ENCODE measurements at places on chromosomes 16 and 17.

DNA sequence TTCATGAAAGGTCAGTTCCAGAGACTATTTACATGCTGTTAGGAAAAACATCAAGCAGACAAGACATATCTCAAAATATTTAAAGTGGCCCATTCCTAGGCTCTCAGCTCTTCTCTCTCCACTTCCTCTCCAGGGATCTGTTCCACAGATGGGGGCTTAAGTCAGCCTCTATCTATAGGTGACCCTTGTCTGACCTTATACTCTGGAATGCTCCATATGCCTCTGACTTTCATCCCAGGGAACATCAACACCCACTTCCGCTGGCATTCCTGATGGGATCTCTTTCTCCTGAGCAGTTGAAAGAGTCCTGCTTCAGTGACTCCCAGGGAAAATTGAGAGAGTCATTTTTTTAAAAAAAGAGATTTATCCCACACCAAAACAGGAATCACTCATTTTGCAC is 11.5 kb upstream of the WIPI1 start:
- DNase-seq: no peak

GRCh38 chr16:73846356-73846755 is 450.3 kb upstream of the PSMD7 start:
- DNase-seq: no peak

DNA sequence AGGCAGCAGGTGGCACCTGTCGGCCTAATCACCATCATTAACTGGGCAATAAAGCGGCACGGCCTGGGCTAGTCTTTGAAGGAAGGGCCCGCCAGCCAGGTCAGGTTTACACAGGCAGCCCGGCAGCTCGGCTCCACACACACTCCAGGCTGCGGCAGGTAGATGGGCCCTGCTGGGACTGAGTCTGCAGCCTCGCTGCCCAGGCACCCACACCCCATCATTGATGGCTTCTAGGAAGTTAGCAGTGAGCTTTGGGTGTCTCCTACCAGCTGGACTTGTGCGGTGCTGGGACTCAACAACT is 6.8 kb upstream of the FOXN1 start:
- DNase-seq: no peak

DNA sequence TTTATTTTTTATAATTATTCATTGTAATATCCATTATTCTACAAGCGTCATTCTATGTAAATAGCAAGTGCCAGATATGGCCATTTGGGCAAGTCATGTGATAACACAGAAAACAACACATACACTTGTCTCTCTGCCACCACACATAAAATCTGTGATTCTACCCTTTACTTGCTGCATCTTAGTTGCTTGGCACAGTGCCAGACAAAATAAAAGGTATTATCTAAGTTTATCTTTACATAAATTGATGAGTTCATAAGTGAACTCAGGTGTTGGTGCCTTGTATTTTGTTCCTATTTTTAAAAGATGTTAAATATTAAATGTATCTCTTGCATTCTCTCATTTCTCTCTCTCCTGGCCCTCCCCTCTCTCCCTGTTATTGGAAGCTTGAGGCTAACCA is 1458.7 kb downstream of the CDH11 start:
- no peak for DNase-seq

- no peak for DNase-seq
These were observed 61.6 kb downstream of the PITPNC1 start for GRCh38 chr17:67438667-67439066.

- no peak for DNase-seq
These were observed 770 bp upstream of the MYH3 start for GRCh38 chr17:10657879-10658278.

GRCh38 chr17:75087558-75088453 is at the start of gene SLC16A5:
Gene SLC16A5 (plus strand): TSS chr17:75087954. CDS start chr17:75093637, 5,683 bp downstream.
- DNase-seq: no peak

GRCh38 chr16:86471896-86472295 is 38.4 kb upstream of the FOXF1 start:
- DNase-seq: no peak

GRCh38 chr16:87150262-87150661 is 166.9 kb downstream of the C16orf95 start:
- no peak for DNase-seq

GRCh38 chr17:16927641-16928321 is 44.1 kb downstream of the TNFRSF13B start:
- DNase-seq: no peak

DNA sequence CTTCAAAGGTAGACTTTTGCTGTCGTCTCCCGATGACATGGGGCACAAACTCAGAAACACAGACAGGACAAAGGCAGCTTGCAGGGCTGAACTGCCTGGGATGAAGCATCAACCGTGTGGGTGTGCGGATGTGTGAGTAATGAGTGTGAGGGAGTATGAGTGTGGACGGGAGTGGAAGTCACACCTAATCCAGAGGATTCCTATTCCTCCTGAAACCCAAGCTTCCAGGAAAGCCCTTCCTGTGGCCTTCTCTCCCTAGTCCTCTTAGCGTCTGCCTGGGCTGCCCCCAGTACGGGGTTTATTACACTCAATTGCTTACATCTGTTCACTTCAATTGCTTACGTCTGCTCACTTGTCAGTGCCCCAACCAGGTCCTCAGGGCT is 2.3 kb upstream of the IL4R start:
- no peak for DNase-seq

- DNase-seq: no peak
These were observed 21.1 kb downstream of the HELZ start for GRCh38 chr17:67223924-67224323.

DNA sequence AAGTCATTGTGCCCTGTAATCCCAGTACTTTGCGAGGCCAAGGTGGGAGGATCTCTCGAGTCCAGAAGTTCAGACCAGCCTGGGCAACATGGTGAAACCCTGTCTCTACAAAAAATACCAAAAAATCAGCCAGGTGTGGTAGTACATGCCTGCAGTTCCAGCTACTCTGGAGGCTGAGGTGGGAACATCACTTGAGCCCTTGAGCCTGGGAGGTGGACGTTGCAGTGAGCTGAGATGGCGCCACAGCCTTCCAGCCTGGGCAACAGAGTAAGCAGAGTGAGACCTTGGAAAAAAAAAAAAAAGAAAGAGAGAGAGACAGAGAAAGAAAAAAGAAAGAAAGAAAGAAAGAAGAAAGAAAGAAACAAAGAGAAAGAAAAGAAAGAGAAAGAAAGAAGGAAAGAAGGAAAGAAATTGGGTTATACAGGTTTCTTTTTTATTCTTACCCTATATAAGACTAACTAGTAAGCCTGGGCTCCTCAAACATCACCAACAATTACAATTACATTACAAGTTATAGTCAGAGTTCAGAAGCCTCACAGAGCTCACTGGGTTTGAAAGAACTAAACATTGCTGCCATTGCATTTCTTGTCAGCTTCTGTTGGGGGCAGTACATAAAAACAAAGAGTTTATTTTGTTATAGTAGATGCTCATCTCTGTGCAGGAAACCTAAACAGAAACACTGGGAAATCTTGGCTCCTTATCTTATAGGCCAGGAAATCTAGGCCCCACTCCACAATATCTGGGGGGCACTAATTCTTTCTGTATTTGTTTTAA is 6.7 kb upstream of the ABCA9 start:
- no peak for DNase-seq

- DNase-seq: no peak
These were observed 16.9 kb upstream of the GLIS2 start for GRCh38 chr16:4298761-4299522.

GRCh38 chr16:24023621-24024020 is 187.8 kb downstream of the PRKCB start:
- DNase-seq: no peak

DNA sequence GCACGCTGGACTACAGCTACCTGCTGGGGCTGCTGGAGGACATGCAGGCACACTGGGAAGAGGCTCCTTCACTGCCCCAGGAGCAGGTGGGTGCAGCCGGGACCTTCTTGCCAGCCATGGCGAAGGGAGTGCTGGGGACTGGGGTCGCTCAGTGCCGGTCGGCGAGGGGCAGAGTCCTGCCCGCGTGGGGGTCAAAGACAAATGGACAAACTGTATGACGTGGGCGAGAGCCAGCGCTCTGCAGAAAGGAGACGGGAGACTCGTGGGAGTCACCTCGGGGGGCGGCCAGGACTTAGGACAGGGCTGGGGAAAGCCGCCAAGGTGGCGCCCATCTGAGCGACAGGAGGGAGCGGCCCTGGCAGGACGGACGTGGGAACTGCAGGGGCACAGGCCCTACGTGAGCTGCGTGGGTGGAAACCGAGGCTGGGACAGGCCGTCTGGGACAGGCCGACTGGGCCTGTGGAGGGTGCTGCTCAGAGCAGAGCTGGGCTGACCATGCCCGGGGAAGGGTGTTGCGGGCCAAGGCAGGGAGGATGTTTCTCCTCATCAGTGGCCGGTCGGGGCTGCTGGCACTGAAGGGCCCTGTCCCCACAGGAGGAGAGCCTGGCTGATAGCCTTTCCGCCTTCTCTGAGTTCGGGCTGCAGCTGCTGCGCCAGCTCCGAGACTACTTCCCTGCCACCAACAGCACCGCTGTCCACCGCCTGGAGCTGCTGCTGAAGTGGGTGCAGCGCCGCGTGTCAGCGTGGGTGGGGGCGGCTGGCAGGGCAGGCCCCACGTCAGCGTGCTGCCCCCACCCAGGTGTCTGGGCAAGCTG is 8.0 kb downstream of the TSR3 start:
- DNase-seq: no peak

DNA sequence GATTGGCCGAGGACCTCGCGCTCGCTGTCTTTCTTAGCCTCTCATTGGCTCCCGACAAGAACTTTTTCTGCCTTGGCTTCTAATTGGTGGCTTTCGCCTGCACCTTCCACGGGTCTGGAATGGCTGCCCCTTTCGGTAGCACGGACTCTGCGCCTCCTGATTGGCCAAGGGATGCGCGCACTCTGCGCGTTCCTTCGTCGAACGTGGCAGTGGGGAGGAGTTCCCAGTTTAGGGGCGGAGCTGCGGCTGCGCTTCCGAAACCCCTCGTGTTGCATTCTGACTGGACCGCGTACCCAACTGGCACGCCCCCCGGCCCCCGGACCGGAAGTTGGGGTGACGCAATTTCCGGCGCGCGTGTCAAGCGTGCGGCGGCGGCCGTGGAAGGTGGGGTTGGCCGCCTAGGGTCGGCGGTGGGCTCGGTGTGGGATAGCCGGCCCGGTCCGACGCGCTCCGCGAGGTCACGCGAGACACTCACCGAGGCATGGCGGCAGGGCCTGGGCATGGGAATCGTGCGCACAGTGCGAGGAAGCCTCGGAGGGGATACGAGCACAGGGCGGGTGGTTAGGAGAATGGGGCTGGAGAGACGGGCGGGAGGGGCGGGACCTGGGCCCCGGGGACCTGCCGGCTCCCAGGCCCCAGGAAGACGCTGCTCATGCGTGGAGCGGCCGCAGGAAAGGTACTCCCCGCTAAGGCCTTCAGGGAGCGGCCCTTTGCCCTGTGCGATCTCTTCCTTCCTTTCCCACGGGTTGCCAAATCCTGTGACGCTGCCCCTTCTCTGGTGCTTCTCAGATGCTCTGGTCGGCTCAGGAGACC is 627 bp upstream of the P4HB start:
- peak; percentile 94 for DNase-seq

GRCh38 chr16:28293601-28293960 is 1.3 kb downstream of the SBK1 start:
- no peak for DNase-seq

GRCh38 chr17:77872714-77873499 is 85.6 kb upstream of the TNRC6C start:
- no peak for DNase-seq
